ENCODE measurements at places on chromosomes 5 and 9.

DNA sequence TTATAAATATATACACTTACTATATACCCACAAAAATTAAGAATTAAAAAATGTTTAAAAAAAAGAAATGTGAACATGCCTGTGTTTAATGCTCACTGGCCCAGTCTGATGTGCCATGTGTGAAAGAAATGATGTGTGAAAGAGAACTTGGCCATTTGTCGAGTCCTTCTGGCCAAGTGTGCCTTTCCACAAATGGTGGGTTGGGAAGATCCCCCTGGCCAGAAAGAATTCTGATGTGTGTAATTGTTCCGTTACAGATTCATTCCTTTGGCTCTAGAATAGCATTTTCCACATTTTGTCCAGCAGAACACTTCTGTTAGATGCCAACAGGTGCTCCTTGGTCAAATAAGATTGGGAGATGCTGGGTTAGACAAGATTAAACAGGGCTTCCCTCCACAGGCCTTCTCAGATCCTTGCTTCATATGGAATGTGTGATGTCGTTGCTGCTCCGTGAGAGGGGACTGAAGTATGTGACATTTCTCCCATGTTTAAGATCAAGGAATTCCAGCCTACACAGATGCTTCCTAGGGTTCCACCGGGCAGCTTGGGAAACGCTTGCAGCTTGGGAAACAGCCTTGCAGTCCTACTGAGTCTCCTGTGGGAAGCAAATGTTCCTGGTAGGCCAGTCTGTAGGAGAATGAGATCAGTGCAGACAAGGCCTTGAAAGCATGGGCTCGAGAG lies 32.1 kb downstream of the GDNF start:
- no peak for DNase-seq

GRCh38 chr5:155625315-155625714 lies 611.8 kb downstream of the KIF4B start:
- DNase-seq: no peak

GRCh38 chr9:38031594-38031993 lies 37.4 kb downstream of the SHB start:
- DNase-seq: no peak

GRCh38 chr9:87615547-87616148 lies 110.3 kb upstream of the CTSL start:
- no peak for DNase-seq

DNA sequence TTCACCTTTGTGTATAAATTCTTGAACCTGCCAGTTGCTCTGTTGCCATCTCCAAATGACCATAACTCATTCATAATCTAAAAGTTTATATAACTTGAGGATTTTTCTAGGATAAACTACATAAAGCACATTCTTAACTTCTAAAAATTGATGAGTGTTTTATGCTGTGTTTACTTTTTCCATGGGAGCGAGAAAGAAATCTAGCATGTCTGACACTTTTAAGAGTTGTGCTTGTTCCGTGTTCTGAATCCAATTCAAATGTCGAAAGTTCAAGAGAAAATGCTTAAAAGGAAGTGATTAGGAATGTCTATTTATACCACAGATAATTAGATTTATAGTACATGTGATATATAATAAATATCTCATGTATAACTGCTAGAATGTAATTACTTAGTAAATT lies 154.4 kb downstream of the DEPDC1B start:
- DNase-seq: no peak

DNA sequence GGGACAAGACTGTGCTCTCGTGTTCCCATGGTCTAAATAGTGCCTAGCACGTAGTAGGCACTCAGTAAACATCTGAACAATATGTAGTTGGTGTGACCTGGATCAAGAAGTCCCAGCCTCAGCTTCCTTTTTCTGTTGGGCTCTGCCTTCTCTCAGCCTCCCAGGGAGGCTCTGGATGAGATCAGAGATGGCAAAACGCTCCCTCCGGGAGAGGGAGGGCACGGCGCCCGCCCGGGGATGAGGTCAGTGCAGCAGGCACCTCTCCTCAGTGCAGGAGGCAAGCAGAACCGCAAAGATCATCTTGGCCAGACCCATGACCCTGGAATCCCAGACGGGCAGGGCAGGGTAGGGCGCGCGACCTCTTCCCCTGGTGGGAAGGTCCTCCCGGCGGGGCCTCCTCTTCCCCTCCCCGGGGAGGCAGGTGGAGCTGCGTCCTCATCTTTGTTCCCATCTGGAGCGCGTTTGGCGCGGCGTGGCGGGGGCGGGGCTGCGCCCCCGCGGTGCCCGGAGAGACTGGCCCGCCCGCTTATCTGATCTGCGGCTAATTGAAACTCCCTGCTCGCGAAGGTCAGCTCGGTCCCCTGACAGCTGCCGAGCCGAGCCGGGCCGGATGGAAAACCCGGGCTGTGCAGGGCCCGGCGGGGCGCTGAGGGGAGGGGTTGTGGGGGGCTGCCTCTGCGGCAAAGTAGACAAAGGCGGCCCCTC lies 60.9 kb downstream of the CXXC5 start:
- DNase-seq: no peak

GRCh38 chr5:143453720-143454119 lies 50.2 kb upstream of the NR3C1 start:
- DNase-seq: no peak

GRCh38 chr5:88792144-88792840 lies 90.7 kb downstream of the MEF2C start:
- no peak for DNase-seq

DNA sequence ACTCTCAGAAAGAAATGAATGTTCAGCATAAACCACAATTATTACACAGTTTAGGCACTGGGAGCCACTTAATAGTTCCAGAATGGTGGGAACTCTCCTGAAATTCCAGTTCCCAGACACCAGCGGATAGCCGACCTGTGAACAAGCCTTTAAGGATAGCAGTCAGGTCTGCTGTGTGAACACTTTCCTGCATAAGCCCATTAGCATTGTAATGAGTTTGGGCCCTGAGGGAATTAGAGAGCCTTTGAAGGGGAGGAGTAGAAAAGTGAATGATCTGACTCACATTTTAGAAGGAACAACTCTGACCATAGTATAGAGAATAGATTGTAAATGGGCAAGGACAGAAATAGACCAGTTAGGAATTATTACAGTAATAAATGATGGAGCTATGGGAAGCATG lies 189.1 kb downstream of the ADGRV1 start:
- DNase-seq: no peak

DNA sequence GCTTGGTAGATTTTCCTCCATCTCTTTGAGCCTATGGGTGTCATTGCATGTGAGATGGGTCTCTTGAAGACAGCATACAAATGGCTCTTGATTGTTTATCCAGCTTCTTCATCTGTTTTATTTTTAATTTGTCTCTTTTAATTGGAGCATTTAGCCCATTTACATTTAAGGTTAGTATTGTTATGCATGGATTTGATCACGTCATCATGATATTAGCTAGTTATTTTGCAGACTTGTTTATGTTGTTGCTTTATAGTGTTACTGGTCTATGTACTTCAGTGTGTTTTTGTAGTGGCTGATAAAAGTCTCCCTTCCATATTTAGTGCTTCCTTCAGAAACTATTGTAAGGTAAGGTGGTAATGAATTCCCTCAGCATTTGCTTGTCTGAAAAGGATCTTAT lies 78.6 kb upstream of the RGMB start:
- DNase-seq: no peak

DNA sequence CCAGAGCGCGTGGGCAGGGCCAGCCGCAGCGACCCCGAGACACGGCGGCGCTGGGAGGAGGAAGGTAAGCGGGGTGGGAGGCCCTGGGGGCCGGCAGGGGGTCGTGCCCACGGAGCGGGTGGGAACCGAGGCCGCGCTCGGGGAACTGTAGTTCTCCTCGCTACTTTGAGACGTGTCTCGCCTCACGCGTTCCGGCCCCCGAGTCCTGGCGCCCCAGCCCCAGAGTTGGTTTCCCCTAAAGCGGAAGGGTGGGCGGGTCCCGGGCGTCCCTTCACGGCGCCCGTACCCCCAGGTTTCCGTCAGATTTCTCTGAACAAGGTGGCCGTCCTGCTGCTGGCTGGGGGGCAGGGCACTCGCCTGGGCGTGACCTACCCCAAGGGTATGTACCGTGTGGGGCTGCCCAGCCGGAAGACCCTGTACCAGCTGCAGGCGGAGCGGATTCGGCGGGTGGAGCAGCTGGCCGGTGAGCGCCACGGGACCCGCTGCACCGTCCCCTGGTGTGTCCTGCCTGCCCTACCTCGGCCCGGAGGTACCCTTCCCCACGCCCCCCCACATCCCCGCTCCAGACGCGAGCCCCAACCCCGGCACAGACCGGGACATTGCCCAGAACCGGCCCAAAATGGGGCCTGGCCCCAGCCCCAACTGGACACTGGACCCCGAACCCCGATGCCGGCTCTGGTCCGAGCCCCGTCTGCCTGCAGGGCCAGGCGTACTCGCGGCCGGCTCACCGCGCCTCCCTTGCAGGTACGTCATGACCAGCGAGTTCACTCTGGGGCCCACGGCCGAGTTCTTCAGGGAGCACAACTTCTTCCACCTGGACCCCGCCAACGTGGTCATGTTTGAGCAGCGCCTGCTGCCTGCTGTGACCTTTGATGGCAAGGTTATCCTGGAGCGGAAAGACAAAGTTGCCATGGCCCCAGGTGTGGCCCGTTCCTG lies 709 bp downstream of the UAP1L1 start:
- DNase-seq: peak; percentile 77

DNA sequence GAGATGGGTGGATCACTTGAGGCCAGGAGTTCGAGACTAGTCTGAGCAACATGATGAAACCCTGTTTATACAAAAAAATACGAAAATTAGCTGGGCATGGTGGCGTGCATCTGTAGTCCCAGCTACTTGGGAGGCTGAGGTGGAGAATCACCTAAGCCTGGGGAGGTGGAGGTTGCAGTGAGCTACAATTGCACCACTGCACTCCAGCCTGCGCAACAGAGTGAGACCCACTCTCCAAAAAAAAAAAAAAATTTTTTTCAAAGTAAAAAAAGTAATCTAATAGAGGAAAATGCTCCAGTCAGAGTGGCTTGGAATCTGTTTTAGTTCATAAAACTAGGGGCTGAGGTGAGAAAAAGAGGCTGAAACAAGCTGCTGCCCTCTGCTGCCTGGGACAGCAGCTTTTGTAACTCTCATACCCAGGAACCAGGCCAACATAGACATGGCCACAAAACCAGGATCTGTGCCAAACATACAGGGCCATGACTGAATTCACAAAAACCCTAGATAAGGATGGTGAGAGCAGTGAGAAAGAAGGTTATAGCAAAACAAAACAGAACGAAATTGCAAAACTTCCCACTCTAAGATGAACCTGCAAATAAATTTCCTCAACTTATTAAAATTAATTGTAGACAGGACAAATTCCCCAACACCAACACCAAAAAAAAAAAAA lies 13.1 kb upstream of the DCAF12 start:
- DNase-seq: no peak

GRCh38 chr9:69248005-69248404 lies 73.9 kb downstream of the TJP2 start:
- DNase-seq: no peak

DNA sequence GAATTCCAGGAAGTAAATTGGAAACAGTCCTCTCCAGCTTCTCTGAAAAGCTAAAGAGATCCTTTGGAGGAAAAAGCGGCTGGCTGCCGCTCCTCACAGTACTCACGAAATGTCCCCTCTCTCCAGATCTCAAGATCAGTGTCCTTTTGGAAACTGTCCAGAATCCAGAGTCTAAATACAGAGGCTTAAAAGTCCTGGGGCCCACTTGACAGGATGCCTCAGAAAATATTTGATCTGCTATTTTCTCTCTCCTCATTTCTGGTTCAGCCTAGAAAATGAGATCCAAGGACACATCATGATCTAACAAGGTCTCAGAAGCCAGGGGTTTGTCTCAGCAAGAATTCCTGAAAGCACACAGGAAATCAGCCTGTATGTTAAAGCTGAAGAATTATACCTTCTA lies 7.2 kb downstream of the C1QTNF2 start:
- DNase-seq: no peak

DNA sequence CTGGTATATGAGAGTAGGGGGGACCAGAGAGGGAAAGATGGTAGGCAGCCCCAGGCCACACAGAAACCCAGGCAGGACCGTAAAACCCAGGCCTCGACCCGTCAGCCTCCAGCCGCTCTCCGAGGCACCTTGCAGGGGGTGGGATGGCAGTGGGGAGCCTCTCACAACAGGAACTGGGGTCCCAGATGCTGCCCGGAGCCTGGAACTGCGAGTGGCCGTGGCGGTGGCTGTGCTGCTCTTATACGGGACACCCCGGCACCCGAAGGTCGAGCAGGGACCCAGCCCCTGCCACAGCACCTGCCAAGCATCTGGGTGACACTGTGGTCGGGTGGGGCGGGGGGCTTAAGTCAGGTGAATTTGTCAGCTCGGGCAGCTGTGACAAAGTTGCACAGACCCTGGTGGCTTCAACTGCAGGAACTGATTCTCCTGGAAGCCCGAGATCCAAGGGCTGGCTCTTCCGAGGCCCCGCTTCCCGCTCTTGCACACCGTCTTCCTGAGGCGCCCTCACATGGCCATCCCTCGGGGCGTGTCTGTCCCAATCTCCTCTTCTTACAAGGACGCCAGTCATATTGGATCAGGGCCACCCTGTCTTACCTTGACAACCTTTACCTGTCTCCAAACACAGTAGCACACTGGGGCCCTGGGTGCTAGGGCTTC lies 47.6 kb upstream of the EGFL7 start:
- DNase-seq: no peak

DNA sequence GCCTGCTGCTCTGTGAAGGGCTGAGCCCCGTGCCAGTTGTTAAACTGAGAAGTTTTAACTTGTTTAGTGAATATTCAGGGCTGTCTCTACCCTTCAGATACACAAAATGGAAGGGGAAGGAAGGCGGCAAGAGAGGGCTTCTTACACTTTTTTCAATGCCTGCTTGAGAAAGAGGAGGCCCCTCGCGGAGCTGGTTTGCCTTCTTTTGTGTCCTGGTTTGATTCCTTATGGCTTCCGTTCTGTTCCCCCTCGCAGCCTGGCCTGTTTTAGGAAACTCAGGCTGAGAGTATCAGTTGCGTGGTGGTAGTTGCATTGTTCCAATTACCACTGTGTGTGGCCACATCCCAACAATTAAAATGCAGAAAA lies 1.0 kb downstream of the FAM53C start:
- no peak for DNase-seq

GRCh38 chr5:111379391-111379816 lies 132.9 kb downstream of the STARD4 start:
- DNase-seq: no peak

DNA sequence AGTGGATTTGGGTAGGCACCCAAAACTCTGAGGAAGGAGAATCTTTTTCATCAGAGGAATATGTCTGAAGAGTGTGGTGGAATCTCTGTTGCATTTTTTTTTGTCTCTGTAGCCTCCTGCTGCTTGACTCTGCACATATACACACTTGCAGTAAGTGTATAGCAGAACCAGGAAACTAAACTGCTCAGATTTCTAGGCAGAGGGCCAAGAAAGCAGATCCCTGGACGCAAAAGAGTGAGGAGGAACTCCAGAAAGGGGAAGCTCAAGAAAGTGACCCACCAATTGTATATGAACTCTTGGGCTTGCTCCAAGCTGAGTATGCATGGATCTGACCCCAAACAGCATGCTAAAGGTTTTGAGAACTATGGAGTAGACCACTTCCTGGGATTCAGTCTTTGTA lies 181.8 kb downstream of the GADD45G start:
- no peak for DNase-seq

Data from activated naive CD8-positive, alpha-beta T cell treated with anti-CD3 and anti-CD28 coated beads, Interleukin-2, amount 10 ng/mL, durations not matched to agents 7 days and 5 days (primary cell).